ENCODE measurements at places on chromosomes 5 and 9.

GRCh38 chr9:137158625-137159024 lies 11.2 kb downstream of the LRRC26 start:
- DNase-seq = no peak

- no peak for DNase-seq
Measured at GRCh38 chr5:120655828-120656435, 191.8 kb downstream of the PRR16 start.

DNA sequence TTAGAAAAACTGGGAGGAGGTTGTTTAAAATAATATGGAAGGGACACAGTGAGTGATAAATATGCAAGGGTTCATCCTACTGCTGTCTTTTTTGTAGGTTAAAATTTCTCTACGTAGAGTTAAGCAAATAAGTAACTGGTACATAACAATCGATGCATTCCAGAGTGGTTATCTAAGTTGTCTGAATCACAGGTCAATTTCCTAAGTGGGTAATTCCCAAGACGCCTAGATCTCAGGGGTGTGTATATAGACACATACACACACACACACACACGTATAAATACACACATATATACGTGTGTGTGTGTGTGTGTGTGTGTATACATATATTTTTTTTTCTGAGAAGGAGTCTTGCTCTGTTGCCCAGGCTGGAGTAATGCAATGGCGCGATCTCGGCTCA lies 22.3 kb downstream of the CAAP1 start:
- no peak for DNase-seq

DNA sequence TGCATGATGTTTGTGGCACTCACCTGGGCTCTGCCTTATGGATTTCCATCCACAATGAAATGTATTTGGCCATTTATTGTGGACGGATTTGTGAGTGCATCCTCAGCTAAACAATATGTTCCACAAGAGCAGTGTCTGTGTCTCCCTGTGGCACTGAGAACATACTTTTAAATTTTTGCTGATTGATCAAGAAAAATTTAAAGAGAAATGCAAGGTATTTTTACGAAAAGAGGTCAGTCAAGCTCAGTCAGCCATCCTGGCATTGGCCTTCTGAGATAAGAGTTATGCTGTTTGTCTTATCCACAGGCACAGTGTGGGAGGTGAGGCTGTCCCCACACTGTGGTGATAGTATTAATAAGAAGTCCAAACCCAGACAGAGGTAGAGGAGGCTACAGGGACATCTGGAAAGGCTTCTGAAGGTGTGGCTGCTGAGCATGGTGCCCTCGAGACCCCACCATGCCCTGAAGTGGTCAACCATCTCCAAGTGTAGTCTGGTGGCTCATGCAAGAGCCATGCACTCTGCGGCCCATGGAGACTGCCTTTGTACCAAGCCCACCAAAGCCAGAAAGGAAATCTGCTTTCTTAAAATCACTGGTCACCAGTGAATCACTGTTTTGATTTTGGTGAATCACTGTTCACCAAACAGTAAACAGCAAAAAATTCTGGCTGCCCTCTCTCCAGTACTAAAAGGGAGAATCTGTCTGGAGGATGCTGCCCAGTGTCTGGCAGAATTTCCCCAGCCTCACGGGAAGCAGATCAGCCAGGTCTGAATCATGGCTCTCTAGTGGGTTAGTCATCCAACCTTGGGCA lies 28.8 kb downstream of the SPOCK1 start:
- no peak for DNase-seq

DNA sequence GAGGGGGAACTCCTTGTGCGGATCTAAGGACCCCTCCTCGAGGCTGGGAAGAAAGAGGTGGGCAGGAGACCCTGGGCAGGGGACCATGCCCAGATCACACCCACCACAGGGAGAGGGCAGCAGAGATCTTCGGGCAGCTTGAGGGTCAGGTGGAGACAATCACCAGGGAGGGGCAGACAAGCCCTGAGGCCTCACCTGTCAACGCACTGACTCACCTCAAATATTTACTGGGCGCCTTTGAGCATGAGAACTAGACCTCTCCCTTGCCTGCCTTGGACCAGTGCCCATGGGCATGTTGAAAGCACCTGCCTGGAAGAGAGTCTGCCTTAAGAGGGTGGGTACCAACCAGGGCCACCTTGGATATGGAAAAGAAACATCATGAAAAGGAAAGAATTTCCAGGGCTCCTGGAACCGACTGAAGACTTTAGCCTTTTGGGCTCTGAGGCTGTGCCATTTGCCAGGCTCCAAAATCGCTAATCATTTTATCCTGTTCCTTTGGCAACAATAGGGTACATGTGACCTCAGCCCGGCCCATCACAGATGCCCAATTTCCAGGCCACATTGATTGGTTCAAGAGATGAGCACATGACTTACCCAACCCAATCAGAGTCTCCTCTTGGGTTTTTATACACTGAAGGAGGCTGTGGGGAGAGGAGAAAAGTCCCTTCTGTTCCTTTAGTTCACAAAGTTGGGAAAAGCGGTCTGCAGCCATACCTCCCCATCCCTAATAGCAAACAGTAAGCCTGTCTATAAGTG lies 10.4 kb upstream of the SPINK4 start:
- no peak for DNase-seq

DNA sequence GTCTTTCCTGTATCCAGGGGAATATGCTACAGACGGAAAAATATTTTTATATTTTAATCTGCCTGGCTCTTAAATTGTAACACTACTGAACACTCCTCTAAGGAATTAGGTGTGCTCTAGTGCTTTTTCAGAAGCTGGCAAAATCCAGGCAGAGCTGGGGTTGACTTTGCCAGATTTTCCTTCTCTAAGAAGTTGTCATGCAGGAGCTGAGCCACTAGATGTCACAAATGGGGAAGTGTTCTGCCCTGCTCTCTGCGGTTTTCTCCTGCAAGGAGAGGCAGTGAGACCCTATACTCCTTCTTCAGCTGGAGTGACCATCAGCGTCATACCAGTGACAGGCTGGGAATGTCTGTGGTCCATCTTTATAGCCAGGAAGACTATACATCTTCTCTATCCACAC lies 112.5 kb downstream of the HAPLN1 start:
- DNase-seq = peak; percentile 80

- no peak for DNase-seq
Measured at GRCh38 chr9:38687992-38688391, 31.9 kb downstream of the FAM240B start.

GRCh38 chr5:138349852-138350562 lies 2.5 kb upstream of the KDM3B start:
- no peak for DNase-seq

DNA sequence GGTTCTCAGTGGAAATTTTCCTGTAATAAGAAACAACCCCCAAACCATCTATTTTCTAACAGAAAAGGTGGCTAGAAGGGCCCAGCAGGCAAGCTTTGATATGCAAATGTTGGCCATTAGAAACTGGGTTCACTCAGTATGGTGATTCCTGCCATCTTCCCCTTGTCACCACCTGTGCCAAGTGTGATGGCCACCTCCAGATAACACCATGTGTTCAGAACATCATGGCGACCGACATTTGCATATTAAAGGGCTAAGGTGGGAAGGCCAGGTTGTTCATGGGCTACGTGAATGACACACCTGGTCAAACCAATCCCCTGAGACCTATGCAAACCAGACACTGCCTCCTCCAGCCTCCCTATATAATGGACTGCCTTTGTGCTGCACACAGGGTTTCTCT lies 20.4 kb downstream of the FOXE1 start:
- no peak for DNase-seq

- DNase-seq = peak; percentile 35
Measured at GRCh38 chr5:17132444-17133083, 84.9 kb upstream of the BASP1 start.

GRCh38 chr5:1593903-1594356 lies 70.2 kb upstream of the LPCAT1 start:
- no peak for DNase-seq

DNA sequence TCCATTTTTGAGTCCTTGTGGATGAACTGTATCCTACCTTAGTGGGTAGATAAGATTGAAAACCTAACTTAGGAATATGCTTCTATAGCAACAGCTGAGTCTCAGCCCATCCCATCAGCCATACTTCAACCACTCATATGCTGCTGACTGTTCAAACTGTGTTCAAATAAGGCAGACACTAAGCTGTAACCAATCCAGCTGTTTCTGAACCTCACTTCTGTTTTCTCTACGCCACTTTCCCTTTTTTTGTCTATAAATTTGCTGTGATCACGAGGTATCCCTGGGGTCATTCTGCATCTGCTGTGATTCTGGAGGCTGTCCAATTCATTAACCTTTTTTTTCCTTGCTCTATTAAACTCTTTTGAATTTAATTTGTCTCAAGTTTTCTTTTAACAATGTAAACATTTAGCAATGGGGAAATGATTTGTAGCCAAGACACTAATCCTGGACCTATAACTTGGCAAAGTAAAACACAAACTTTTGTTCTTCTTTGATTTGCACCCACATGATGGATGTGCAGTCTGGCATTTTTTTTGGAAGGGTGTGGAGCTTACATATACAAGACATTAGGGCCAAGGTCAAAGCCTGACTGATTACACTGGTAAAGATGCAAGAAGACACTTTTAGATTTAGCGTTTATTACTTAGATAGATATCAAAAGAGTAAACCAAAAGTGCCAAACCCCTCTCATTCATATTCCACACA lies 14.9 kb upstream of the SCGB3A2 start:
- no peak for DNase-seq

- no peak for DNase-seq
Measured at GRCh38 chr9:83656952-83657351, 34.0 kb downstream of the IDNK start.

GRCh38 chr5:179887095-179887494 lies 20.6 kb downstream of the TBC1D9B start:
- DNase-seq = no peak

DNA sequence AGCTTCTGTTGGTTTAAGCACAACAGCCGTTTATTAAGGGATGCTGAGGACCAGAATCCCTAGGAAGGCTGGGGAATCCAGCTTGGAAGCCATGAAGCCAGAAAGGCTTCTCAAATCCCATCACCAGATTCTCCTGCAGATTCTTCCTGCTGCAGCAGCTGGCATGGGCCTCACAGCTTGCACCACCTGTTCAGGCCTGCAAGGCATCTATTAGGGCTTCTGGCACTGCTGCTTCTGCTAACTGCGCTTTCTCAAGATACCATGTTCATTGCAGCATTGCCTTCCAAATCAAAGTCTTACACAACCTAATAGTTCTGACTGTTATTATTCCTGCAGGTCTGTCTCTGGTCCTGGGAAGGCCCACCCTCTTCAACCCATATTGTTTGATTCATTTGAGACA lies 51.2 kb upstream of the ZNF366 start:
- DNase-seq = no peak

- DNase-seq = no peak
Measured at GRCh38 chr9:101578378-101578777, 16.4 kb downstream of the PPP3R2 start.

- DNase-seq = no peak
Measured at GRCh38 chr9:114072184-114073140, 5.6 kb downstream of the AMBP start.

- DNase-seq = no peak
Measured at GRCh38 chr5:133957591-133957990, 10.8 kb downstream of the C5orf15 start.

DNA sequence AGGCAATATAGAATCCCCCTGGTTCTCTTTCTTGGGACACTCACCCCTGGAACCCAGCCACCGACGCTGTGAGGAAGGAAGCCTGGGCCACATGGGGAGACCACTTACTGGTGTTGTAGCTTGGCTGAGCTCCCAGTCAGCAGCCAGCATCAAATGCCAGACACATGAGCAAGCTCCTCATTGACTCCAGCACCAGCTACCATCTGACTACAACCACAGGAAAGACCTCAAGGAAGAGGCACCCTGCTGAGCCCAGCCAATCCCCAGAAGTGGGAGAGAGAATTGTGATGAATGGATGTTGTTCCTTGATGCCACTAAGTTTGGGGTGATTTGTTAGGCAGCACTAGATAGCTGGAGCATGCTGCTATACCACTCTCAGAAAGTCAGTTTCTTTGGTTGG lies 36.0 kb downstream of the BNIP1 start:
- no peak for DNase-seq

DNA sequence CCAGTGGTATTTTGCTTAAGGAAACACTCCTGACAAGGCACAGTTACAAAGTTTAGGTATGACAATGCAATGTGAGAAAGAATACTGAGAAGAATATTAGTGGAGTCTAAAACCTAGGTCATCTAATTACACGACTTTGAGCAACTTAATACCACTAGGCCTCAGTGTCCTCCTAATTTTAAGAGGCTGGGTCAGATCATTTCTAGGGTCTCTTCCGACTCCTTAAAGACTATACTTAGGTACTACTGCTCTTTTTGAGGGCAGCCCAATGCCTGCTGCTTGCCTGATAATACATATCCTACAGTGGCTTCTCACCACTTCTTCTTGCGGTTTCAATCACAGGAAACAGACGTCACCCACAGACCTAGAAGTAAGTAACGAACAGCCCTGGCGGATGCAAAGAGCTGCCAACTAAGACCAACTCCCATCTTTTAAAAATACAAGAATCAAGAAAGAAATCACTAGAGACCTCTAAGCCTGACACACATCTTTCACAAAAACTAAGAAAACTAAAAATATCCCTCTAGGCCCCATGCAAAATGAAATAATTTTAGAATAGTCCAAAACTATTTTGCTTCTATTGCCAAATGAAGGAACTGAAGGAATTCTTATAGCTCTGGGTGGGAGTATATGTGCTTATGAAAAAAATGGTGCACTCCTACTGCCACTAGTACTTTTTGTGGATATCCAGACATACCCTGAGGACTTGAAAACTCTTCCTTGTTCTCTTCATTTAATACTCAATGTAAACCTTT lies 13.1 kb downstream of the DIAPH1 start:
- no peak for DNase-seq

GRCh38 chr5:177495243-177496060 lies 2.0 kb downstream of the PDLIM7 start:
- DNase-seq = no peak

DNA sequence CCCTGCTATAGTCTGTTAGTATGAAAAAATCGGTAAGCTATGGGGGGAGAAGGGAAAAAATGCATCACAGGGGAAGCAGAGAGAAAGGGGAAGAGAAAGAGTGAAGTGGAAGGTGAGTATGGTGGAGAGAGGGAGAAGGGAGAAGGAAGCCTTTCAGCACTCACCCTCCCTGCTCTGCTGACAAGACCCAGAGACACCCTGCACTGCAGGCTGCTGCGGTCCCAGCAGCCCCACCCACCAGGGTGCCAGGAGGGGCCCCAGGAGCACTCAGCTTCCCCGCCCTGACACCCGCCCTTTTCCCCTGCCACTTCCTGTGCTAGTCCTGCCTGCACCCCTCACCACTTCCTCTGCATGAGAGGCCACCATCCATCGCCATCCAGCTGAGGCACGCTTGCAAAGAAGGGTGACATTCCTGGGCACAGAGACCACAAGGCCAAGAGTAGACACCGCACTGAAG lies 12.7 kb downstream of the STK10 start:
- DNase-seq = no peak

Measured in hippocampal formation (tissue), 2 donors.